ENCODE measurements at places on chromosomes 11 and 22.
A peak's percentile ranks its signal among the peaks of the same experiment; 100 is the strongest.

DNA sequence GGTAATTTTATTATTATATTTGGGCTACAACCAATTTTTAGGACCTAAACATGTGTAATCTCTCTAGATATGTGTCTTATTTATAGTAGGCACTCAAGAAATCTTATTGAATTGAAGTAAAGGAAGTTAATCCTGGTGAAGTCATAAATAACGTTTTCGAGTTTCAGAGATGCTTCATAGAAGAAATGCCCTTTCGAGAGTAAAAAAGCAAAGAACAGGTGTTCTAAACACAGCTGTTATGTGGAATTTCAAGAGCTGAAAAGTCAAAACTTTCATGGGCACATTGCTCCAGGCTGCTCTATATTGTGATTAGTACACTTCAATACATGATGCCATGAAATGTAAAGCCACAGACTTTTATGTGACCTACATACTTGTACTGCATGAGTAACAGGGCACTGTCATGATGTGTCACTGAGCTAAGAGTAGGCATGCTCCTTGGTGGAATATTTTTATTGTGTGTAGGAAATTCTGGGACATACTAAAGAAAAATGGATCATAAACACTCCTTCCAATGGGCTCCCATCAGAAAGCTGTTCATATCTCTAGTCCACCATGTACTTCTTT, 7.2 kb upstream of the ELMOD1 start:
- DNase-seq, result no peak

- DNase-seq, result no peak
Observed at GRCh38 chr11:125332821-125333220, 163.2 kb downstream of the FEZ1 start.

DNA sequence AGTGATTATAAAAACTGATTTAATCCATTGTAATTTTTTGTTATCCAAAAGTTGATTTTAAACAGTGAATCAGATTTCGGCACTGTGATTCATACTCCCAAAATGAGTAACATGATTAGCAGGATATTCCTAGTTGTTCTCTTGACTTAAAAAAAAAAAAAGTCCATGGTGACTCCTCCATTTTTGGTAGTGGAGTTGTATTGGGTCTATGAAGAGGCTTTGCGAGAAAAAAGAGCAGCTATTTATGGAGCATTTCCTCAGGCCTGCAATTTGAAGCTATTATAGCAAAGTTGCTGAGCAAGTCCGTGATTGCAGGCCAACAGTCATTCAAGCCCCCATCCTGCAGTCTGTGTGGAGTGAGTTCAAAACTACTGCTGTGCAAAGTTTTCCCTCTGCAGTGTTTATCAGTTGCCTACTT, 28.8 kb downstream of the YAP1 start:
- DNase-seq, result no peak

- DNase-seq, result no peak
Observed at GRCh38 chr11:3644817-3645235, at the start of gene ART1. TSS of gene ART1 (plus strand) at chr11:3645128. CDS start at chr11:3659214, 14,086 bp downstream.

DNA sequence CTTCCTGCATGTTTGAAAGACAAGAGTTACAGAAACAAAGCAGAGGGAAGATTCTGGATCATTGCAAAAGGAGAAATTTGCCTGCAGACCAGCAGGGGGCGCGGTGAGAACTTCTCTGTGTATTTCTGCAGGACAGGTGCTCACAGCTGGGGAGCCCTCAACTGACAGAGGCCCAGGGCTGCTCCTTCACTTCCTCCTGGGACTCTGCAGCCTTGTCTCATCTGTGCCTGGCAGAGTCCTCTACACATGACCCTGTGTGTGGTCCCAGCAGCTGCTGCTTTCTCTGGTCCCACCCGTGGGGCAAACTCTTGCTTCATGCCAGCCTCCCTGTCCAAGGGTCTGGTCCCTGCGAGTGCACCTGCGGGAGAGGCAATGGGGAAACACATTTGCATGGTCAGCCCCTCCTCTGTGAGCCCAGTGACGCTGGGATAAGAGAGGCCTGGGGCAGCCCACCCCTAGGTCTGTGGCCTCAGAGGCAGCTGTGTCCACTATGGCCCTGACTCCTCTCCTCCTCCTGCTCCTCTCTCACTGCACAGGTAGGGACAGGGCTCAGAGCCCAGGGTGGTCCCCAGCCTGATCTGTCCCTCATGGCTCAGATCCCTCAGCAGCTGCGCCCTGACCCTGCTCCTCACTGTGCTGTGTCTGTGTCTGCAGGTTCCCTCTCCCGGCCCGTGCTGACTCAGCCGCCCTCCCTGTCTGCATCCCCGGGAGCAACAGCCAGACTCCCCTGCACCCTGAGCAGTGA, 43.2 kb upstream of the VPREB1 start:
- DNase-seq, result no peak

GRCh38 chr22:44909241-44909640, 100.6 kb downstream of the PHF21B start:
- DNase-seq, result no peak

GRCh38 chr22:47786650-47787290, 1024.3 kb downstream of the TBC1D22A start:
- DNase-seq, result no peak

- no peak for DNase-seq
Observed at GRCh38 chr11:27699926-27700350, 317 bp downstream of the BDNF start.

GRCh38 chr11:68214173-68215086, 1.3 kb upstream of the KMT5B start:
- no peak for DNase-seq

GRCh38 chr11:72243173-72244059, 560 bp downstream of the PHOX2A start:
- no peak for DNase-seq

GRCh38 chr11:107702109-107702660, 9.7 kb downstream of the SLN start:
- DNase-seq, result no peak

DNA sequence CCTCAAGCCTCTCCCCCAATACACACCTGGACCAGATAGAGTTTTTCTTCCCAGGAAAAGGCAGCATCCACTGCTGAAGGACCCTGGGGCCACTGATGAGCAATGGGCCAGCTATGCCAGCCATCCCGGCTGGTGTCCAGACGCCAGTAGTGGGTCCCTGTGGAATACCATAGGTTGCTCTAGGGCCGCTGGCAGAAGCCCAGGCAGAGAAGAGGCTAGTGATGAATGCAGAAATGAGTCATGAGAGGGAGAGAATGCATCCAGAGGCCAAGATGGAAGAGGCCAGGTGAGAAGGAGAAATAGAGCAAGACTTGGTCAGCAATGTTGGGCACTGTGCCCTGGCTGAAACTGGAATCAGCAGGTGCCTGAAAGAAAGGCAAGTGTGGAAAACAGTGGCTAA, 8.9 kb downstream of the HPX start:
- no peak for DNase-seq

DNA sequence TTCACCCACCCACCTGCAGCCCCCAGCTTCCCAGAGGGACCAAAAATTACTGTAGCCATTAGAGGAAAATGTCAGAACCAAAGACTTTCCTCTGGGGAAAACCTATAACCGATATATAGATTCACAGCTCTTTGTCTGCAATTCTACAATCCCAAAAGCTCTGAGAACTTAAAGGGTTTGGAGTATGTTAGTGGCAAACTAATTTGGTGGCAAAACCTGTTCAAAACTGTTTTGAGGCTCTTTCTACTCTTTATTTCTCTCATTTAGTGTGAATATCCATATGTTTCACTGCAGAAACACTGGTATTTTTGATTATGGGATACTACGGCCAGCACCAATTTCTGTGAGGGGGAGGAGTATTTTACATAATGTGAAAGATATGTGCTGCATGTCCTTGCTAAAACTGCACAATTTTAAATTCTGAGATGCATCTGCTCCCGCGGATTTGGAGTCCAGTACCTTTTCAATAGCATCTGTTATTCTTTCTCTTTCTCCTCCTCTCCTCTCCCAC, 87.5 kb upstream of the MTNR1B start:
- DNase-seq, result no peak

GRCh38 chr11:2186669-2187279, 15.2 kb upstream of the TH start:
- DNase-seq, result peak; percentile 18

DNA sequence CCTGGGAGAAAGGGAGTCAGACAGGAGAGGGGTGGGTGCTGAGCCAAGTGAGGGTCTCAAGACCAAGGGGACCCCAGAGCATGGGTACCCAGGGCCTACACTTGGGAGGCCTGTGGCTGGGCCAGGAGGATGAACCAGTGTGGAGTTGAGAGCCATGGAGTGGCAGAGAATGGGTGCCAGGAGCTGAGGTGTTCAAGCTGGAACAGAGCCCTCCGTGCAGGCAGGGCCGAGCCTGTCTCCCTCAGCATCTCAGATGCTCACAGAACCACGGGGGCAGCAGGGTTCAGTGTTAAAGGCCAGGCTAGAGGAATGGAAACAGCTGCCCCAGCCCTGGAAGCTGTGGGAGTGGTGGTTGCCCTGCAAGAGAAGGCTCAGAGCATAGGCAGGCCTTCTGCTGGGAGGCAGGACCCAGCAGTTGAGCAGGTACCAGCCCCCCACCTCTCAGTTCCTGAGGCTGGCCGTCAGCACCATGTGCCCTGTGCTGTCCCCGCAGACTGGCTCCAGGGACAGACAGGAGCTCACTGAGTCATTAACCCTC, 32.3 kb downstream of the RSPH14 start:
- DNase-seq, result no peak

GRCh38 chr22:35008213-35008612, 57.7 kb upstream of the ISX start:
- DNase-seq, result no peak

DNA sequence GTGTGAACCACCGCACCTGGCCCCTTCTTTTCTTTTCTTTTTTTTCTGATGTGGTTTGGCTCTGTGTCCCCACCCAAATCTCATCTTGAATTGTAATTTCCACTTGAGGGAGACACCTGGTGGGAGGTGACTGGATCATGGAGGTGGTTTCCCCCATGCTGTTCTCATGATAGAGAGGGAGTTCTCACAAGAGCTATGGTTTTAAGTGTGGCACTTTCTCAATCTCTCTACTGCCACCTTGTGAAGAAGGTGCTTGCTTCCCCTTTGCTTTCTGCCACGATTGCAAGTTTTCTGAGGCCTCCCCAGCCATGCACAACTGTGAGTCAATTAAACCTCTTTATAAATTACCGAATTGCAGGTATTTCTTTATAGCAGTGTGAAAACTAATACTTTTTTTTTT, 4.9 kb upstream of the TCN2 start:
- DNase-seq, result no peak

DNA sequence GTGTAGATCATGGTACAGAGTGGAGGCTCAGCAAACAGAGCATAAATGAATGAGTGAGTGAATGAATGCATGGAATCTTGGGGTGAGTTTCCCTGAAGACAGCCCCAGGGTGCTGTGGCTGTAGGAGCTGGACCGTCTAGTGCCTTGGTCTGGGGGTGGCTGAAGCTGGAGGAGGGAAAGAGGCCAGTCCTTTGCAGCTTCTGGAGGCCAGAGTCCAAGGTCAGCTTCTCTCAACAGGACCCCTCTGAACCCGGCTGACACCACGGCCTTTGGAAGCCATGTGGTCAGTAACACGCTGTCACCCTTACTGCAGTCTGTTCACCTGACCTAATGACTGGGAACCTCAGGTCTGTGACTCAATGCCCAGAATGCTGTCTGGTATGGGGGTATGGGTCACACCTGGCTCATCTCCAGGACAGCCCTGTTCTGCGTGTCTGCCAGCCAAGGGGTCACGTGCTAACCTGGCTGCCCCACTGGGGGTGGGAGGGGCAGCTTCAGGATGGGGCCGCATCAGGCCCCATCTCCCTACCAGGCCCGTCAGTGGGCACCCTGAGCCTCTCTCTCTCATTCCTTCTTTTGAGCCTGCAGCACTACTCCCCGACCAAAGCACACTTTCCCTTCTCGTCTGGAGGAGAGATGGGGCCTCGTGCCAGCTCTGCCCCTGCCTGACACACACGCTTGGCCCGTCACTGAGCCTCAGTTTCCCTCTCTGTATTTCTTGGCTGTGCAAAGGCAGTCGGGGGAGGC, 24.1 kb upstream of the CHKA start:
- no peak for DNase-seq

GRCh38 chr11:44246726-44247125, 63.2 kb downstream of the ALX4 start:
- no peak for DNase-seq

GRCh38 chr11:60954421-60954820, 2.4 kb upstream of the SLC15A3 start:
- no peak for DNase-seq

DNA sequence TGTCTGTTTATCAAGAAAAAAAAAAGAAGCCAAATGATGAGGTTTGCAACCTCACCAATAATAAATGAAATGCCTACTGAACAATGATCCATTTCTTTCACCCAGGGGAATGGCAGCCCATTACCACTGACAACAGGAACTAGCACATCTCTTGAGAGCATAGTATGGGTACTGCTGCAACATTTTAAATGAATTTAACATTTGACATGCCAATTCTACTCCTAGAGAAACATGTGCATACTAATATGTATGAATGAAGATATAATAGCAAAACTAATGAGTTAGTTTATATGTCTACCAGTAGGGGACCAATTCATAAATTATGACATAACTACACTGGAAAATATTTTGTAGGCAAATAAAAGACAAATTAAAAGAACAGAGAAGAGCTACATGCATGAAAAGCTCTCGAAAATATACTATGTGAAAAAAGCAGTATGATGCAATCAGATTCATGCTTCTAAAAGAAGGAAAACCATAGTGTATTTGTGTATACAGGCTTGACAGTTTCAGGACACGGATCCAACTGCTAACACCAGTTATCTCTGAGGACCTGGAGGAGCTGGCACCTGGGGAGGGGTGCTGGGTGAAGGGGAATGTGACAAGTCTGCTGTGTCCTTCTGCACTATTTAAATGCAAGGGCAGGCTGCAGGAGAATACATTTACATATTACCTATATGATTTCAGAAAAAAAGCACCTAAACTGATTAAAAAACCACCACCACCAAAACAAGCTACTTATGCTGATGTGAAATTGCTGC, 6.9 kb downstream of the SMCO4 start:
- DNase-seq, result no peak

Measured in stimulated activated CD8-positive, alpha-beta memory T cell treated with anti-CD3 and anti-CD28 coated beads, Interleukin-7, amount 100 ng/mL, for 1 hour (primary cell).